ENCODE measurements at places on chromosomes 6 and 20. TPM values are rescaled to one million over a fixed set of nuclear protein-coding genes. Genes with fewer than 3 reads are reported as not detected.

Gene NKX2-4
- not detected for total RNA-seq

Gene BIRC7
- total RNA-seq: 3.8 TPM

Gene NKAIN4
- total RNA-seq: 213 TPM

Gene GSTA5
- not detected for total RNA-seq

Data from mesangial cell (primary cell).